ENCODE measurements at places on chromosomes 2 and 18.

- no peak for DNase-seq
These were observed 230.0 kb upstream of the MGAT5 start for GRCh38 chr2:134023854-134024253.

GRCh38 chr2:18614041-18614440, 24.7 kb upstream of the NT5C1B start:
- DNase-seq: no peak

DNA sequence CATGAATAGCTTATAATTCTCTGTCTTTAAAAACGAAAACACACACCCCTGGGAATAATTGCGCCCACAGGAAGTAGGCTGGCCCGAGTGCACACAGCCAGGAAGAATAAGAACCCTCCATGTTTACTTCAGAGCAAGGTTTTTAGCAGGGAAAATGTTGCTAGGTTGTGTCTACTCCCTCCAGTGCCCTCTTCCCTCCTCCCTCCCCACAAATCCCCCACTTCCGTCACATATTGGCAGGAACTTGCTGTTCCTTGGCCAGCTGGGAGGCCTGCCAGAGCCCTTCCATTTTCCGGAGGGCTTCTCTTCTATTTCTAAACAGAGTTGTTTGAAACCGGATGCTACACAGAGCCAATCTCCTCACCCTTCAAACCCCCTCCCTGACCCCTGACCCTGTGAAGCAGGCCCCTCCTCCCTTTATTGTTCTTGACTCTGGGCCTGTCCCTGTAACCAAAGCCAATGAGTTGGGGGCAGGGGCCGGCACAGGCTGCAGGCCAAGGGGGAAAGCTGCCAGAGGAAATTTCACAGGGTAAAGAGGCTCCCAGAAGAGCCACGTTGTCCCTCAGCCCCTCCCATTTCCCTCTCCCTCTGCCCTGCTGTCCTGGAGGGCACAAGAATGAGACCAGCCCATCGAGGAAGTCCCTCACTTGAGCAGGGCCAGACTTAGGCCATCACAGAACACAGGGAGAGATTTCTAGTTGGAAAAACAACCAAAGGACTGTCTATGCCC, 49.8 kb upstream of the LGALSL start:
- DNase-seq: no peak

- no peak for DNase-seq
These were observed 60.5 kb upstream of the LGALSL start for GRCh38 chr2:64393383-64394010.

DNA sequence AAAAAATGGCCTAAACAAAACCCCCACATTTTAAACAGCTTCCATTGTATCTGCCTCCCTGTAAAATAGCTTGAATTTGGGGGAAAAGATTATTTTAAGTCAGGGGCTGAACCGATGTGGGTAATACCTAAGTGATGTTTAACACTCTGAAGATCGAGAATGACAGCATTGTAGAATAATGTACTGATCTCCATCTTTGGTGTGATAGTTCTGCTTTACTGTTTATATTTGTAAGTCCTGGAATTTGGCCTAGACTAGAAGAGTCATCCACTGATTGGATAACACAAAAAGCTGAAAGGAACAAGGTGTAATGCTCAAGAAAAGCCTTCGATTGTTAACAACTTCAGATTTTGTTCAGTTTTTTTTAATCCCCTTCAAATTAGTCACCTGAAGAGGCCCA, 53.8 kb upstream of the CCDC68 start:
- no peak for DNase-seq

DNA sequence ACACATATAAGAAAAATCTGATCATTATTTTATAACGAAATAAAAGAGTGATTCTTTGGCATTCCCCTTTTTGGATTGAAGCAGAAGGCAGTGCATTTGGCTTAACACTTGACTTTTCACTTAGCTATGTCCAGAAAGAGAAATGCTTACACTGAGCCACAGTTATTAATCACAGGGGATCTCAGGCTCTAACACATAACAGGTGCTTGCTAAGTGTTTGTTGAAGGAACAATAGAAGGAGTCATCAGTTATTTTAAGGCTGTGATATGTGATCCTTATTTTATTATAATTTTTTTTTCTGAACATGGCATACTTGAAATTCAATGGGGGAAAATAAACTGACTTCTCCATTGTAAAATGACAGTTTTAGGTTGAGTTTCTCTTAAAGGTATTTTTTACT, 209.5 kb downstream of the UBE2E3 start:
- DNase-seq: no peak

GRCh38 chr18:66749030-66749429, 145.1 kb upstream of the CDH19 start:
- DNase-seq: no peak

DNA sequence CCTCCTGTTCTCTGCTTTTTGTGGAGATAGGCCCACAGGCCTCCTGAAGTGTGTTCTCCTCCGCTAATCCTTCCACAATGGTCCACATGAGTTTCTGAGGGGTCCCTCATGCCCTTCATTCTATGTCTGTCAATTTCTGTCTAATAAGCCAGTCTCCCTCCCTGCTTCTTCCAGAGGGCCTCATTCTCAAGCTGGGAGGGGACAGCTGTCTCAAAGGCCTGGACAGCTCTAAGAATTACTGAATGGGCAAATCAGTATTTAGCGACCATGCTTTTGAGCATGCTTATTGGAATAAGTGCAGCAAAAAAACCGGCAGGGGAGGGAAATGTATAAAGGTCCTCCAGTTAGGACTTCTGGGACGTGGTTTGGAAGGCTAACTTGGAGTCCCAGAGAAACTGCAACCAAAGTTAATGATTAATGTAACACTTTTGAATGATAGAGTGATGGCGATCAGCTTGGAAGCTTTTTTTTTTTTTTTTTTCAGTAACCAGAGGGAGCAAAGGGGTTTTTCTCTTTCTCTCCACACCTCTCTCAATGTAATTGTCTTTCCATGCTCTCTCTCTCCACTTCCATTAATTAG, 890.7 kb upstream of the POU3F3 start:
- DNase-seq: no peak

DNA sequence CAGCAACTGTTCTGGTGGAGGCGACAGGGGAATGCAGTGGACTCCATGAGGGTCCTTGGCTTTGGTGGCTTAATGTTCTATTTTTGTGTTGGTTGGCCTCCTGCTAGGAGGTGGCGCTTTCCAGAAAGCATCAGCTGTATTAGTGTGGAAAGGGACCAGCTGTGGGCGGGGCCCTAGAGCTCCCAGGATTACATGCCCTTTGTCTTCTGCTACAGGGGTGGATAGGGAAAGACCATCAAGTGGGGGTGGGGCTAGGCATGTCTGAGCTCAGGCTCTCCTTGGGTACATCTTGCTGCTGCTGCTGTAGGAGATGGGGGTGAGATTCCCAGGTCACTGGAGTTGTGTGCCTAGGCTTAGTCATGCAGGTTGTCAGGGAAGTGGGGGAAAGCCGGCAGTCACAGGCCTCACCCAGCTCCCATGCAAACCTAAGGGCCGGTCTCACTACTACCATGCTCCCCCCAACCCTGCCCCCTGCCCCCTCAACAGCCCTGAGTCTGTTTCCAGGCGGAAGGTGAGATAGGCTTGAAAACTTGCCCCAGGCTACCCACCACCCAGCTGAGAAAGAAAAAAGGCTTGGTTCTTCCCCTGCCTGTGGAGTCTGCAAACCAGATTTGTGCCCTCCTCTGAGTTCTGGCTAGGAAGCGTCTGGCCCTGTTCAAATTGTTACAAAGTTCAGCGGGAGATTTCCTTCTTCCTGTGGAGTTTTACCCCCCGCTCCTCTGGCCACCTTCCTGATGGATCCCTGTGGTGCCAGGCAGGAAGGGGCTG, 141.3 kb upstream of the LYPD1 start:
- no peak for DNase-seq

DNA sequence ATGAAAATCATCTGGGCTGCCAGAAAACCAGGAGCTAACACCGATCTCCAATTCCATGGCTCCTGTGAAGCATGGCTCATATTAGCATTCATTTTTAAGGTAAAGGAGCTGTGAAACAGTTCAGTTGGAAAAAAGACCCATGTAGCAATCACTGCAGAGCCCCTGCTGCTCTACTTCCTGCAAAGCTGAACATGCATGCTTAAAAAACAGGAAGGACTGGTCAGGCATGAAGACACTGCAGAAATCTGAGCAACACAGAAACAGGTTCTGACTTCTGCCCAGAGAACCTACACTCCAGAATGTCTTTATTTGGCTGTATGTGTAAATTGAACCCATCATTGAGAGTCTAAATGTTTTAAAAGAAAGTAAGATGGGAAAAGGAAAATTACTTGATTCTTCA, 950.6 kb downstream of the DCDC2C start:
- no peak for DNase-seq

DNA sequence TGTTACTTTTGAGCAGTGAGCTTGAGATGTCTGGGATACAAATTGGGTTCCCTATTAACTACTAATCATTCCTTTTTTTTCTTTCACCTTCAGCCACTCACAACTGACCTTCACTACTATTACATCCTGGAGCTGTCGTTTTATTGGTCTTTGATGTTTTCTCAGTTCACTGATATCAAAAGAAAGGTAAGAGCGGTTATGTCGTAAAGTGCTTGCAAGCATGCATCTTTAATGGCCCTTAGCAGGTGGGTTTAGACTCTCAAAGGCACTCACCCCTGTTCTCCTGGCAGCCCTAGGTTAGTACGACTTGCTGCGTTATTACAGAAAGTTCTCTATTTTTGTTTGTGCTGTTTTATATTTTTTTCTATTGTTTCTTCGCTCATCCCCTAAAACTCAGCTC, 107.6 kb upstream of the NOSTRIN start:
- DNase-seq: no peak

DNA sequence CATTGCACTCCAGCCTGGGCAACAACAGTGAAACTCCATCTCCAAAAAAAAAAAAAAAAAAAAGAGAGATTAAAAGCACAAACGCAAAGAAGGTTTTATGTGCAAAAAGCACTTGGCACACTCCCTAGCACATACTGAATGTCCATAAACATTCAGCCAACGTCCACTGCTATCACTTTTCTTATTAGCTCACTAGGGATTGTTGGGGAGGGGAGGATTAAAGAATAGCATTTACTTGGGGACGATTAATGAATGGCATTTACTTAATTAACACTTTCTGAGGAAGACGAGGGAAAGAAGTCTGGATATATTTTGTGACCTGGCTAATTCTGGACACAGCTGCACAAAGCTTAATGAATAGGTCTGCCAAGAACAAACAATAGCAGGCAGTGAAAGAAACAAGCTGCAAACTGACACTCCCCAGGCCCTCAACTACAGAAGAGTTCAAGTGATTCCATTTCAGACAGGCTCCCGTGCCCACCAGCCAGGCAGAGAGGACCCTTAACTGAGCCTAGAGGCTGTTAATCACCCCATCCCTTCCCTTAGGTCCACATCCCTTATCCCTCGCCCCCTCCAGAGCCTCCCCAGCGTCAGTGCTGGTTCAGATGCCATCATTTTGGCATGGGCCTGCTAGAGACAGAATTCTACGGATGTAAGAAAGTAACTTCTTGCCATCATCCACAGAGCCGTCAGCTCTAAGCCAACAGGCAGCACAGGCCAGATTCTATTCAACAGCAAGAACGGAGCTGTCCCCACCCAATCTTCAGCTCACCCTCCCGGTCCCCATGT, 7.4 kb downstream of the CYB5A start:
- no peak for DNase-seq

- no peak for DNase-seq
These were observed 62.5 kb upstream of the HPCAL1 start for GRCh38 chr2:10240161-10240681.

GRCh38 chr2:128716299-128716721, 397.6 kb upstream of the HS6ST1 start:
- no peak for DNase-seq
